ENCODE measurements at places on chromosomes 12 and 14. TPM values are rescaled to one million over a fixed set of nuclear protein-coding genes. Genes with fewer than 3 reads are reported as not detected.

GXYLT1 gene
- 13.1 TPM for total RNA-seq

CLEC1B gene
- total RNA-seq: not detected

DBX2 gene
- total RNA-seq: not detected

CD9 gene
- 237 TPM for total RNA-seq

RPL10L gene
- total RNA-seq: not detected

GLT1D1 gene
- total RNA-seq: not detected

HHIPL1 gene
- total RNA-seq: 0.25 TPM

ZFYVE26 gene
- total RNA-seq: 6.5 TPM

OR10G3 gene
- total RNA-seq: not detected

COX8C gene
- total RNA-seq: not detected

KRT3 gene
- total RNA-seq: not detected

FOXA1 gene
- total RNA-seq: 11.5 TPM

PZP gene
- total RNA-seq: not detected

RPS6KA5 gene
- total RNA-seq: 2.2 TPM

KCNC2 gene
- not detected for total RNA-seq

NELL2 gene
- not detected for total RNA-seq

KRT73 gene
- total RNA-seq: not detected

DUSP16 gene
- total RNA-seq: 11.4 TPM

KRT76 gene
- total RNA-seq: not detected

SPTB gene
- total RNA-seq: 0.86 TPM

BCL11B gene
- total RNA-seq: 0.26 TPM

PRICKLE1 gene
- 1.1 TPM for total RNA-seq

CLEC12A gene
- not detected for total RNA-seq

ACSM4 gene
- not detected for total RNA-seq

PYM1 gene
- total RNA-seq: 41.3 TPM

ZDHHC22 gene
- total RNA-seq: 0.37 TPM

OASL gene
- total RNA-seq: 4.8 TPM

FITM1 gene
- total RNA-seq: 0.13 TPM

EFS gene
- total RNA-seq: not detected

PTGES3 gene
- 408 TPM for total RNA-seq

MYO1H gene
- total RNA-seq: not detected

BCL2L14 gene
- total RNA-seq: not detected

TAS2R7 gene
- total RNA-seq: not detected

CELA1 gene
- not detected for total RNA-seq

HELB gene
- total RNA-seq: 1.7 TPM

ZNF385A gene
- total RNA-seq: 20.1 TPM

KCNK10 gene
- total RNA-seq: not detected

C12orf42 gene
- total RNA-seq: not detected

PLCZ1 gene
- total RNA-seq: not detected

MIP gene
- total RNA-seq: 0.20 TPM

PLEK2 gene
- total RNA-seq: 27.6 TPM

RNASE3 gene
- not detected for total RNA-seq

EIF2S1 gene
- 400 TPM for total RNA-seq

GPR68 gene
- 0.07 TPM for total RNA-seq

KRT74 gene
- total RNA-seq: not detected

YAF2 gene
- 21.3 TPM for total RNA-seq

KRT78 gene
- not detected for total RNA-seq

RIN3 gene
- total RNA-seq: 23.5 TPM

SENP1 gene
- total RNA-seq: 12.8 TPM

CACNA2D4 gene
- total RNA-seq: not detected

PDZRN4 gene
- not detected for total RNA-seq

TAS2R19 gene
- not detected for total RNA-seq

Measured in A549 treated with CpdA at 1 μM for 4 hours (cell line).